ENCODE measurements at places on chromosomes 2 and 18.

- DNase-seq: peak; percentile 78
Observed at GRCh38 chr18:45722899-45723298, 1.1 kb upstream of the SLC14A1 start.

DNA sequence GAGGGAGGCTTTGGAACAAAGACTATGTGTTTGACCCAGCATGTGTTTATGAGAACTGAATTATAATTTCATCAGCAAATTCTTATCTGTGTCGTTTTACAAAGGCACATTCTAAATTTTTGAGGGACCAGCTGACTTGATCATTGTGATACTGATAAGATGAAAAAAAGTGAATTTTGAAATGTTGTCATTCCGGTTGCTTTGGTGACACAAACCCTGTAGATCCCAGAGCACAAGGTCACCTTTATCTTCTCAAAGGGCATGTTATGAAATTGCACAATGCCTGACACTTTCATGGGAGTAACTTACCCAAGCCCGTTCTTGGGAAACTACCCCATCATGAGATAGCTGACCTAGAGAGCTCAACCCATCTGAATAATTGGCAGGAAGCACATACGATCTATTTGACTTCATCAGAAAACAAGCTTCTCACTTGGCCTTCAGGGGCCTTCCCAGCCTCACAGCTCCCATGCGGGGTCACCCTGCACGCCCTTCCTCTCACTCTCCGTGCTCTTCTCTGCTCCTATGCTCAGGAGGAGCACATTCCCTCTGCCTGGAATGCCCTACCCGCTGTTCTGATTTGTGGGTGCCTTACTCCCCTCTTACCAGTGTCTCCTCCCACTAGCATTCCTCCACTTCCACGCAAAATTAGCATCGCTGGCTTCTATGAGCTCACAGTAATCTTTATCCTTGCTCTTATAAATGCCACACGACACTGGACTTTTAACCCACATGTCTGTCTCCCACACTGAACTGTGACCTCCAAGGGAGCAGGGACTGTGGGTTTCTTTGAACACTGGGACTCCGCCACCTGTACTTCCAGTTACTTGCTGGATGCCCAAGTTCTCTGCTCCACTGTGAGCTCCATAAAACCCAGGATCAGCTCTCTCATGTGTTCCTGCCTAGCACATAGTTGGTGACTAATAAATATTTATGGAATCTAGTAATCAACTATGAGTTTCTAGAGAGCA lies 555.8 kb upstream of the ID2 start:
- no peak for DNase-seq

DNA sequence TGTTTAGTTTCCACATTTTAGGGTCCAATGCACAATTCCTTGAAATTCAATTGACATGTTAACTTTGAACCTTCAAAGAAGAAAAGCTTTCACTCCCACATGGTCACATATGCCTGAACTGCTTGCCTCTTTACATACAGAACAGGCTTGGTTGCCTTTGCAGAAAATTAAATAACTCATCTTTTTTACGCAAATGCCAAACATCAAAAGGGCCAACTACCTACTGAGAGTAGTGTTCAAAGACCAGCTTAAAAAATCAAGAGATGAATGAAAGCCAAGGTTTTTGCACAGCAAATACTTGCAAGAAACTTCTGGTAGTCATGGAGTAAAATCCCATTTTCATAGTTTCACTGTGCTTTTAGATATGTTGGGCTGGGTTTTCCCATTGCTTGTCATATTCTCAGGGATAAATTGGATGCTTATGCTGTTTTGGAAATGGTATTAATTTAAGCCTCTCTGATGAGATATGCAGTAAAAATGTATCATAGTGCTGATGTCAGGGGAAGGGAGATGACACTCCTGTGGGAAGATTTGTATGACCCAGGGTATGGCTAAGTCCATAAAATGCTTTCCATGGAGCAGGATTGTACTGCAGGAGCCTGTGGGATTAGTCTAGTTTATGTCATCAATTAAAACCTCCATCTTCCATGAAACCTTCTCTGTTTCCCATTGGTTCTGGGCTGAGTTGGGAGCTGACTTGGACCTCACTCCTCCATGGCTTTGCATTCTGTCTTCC lies 60.6 kb upstream of the DARS1 start:
- no peak for DNase-seq

GRCh38 chr2:164510895-164511294 lies 110.4 kb downstream of the GRB14 start:
- DNase-seq: no peak

GRCh38 chr18:45774065-45774521 lies 50.1 kb downstream of the SLC14A1 start:
- no peak for DNase-seq

- no peak for DNase-seq
Observed at GRCh38 chr2:236209996-236210395, 41.8 kb upstream of the GBX2 start.

DNA sequence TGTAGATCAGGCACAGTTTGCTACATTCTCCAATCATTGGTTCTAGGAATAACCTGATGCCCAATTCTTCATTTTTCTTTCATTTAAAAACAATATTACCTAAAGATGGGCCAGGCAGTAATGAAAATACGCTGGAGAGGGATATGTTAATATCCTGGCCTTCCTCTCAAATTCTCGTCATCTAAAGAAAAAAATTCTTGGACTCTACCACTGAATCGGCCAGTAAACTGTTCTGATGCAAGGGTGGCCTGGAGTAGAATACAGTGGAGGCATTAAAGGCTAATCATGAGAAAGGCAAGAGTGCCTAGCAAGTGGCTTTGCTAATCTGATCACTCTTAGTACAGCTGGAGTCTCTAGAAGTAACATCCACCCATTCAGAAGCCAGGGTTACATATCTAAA lies 157.7 kb downstream of the ANTXR1 start:
- DNase-seq: no peak
